ENCODE measurements at places on chromosomes 16 and 17.

DNA sequence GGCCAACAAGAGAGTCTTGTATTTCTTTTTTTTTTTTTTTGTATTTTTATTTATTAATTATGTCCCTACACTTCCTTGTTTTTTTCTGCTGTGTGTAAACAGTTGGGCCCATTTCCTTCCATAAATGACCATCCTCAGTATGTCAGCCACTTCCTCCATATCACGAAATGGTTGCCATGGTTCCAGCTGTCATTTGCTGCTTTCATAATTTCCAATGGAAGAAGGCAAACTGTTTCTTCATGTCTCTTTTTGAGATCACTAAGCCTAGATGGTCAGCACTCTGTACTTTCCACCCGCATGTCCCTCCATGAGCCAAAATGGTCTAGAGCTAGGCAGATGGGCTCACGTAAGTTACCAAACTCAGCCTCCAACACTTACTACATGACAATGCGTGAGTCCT lies 133.5 kb upstream of the FOXF1 start:
- DNase-seq, result no peak

- no peak for DNase-seq
Observed at GRCh38 chr16:72199761-72200337, 27.9 kb upstream of the PMFBP1 start.

DNA sequence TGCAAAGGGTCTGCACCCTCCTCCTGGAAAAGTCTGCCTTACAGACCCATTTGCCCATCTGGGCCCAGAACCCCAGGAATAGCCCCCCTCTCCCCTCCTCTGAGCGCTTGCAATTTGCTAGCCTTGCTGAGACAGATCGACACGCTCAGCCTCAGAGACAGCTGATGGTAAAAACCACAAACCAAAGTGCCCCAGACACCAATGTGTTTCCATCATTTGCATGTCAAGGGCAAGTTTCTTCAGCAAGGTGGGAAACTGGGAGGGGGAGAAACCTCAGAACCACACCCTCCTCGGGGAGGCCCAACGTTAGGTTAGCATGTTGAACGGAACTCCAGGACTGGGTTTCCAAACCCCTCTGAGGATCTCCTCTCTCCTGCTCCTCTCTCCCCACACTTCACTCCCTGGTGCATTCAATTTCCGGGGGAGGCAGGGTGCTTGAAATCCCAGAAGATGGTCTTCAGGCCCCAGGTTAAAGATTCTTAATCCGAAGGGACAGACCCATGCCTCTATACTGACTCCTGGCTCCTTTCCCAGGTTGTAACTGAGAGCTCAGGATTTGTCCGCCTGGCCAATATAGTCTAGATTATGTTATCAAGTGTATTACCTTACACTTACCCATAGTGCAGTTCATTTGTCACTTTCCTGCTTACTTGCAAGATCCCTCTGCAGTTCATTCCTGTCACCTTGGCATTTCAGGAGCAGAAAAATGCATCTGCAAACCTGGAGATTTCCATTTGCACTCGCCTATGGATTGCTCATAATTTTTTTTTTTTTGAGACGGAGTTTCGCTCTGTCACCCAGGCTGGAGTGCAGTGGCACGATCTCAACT lies 1.3 kb upstream of the CUEDC1 start:
- DNase-seq, result no peak

GRCh38 chr16:15587152-15587825 lies 55.7 kb downstream of the MARF1 start:
- DNase-seq, result no peak

DNA sequence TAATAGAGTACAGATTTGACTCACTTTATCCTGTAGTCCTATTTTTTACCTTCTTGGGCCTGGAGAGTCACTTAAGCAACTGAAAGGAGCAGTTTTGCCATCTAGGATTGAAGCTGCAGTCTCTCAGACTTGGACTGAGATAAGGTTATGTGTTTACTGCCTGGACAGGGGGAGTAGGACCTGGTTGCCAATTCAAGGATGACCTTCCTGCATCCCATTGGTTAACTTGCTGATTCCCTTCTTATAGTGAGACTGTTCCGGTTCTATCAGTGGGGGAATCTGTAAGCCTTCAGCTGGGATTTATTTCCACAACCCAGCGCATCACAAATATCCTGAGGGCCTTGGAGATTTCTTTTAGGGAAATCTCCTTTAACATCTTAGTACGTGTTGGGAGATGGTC lies 2.9 kb downstream of the UBN1 start:
- DNase-seq, result no peak

GRCh38 chr16:1452530-1452929 lies 8.2 kb upstream of the CCDC154 start:
- DNase-seq, result no peak

DNA sequence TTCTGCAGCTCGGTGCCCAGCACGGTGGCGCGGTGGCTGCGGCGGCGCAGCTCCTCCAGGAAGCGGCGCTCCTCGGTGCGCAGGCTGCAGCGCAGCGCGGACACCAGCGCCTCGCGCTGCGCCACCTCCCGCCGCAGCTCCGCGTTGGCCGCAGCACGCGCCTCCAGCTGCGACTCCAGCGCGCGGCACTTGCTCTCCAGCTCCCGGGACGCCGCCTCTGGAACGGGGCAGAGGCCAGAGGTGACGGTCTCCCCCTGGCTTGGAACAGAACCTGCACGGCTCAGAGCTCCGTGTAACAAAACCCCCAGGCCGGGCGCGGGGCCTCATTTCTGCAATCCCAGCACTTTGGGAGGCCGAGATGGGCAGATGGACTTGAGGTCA lies 13.2 kb upstream of the CLUH start:
- no peak for DNase-seq

GRCh38 chr17:17433000-17433703 lies 43.6 kb upstream of the MED9 start:
- no peak for DNase-seq

DNA sequence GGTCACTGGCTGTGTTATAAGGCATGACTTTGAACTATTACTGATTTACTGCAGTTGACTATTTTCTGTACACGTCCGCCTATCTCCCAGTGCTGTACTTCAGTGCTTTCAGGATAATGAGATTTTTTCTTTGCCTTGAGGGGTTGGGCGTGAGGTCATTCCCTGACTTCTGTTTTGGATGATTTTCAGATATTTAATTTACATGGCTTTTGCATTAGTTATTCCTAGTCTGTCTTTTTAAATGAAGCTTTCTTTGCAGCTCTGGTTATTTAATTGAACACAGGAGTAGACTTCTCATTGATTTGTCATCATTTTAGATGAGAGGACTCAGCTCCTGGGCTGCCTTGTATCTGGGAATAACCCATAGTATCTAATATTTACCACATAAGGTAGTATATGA lies 23.7 kb downstream of the WIPF2 start:
- no peak for DNase-seq

DNA sequence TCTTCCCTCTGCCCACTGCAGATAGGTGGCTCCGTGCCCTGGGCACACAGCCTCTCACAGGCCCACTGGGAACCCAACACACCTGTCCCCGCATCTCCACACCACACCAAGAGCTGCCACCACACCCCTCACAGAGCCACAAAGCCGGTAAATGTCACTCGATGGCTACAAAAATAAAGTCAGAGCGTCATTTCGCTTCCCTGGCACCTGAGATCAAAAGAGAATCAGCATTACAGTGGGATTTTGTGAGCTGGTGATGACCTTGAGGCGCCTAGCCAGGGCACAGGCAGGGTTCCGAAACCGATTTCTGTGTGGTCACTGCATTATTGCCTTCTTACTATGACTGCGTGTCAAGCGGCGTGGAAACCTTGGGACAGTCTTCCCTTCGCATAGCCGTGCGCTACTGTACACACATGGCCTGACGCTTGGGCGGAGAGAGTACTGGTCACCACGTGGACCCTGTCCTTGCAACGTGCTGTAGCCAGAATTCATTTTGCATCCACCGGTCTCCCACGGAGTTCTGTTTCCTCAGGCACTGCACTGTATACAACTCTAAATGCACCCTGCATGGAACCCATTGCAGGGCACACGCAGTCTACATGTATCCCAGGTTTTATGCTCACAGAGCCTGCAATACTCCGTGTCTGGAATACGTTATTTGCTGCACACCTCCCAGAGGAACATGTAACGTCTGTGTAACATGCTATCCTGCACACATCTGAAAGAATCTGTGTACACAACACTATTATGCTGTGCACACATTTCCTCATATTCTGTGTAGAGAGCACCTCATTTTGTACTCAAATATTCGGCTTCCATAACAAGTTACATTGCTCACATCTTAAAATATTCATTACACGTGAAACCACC lies 5.8 kb upstream of the FOXF1 start:
- no peak for DNase-seq

DNA sequence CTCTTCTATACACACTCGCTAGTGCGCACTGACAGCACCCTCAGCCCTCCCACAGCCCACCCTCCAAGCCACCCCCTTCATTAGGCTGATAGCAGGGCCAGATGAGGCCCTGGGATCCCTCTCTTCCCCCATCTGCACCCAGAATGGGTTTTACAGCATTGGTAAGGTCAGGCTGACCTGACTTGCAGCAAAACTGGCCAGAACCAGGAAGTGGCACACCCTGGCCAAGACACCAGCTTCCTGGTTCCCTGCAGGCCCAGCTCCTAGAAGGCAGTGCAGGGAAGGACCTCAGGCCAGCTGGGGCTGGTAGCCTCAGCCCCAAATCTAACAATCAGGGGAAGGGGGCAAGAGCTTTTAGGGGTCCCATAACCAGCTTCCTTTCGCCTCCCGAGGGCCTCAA lies 50.0 kb upstream of the MRPS23 start:
- DNase-seq, result no peak

GRCh38 chr17:61825448-61826137 lies 37.7 kb downstream of the BRIP1 start:
- DNase-seq, result no peak

DNA sequence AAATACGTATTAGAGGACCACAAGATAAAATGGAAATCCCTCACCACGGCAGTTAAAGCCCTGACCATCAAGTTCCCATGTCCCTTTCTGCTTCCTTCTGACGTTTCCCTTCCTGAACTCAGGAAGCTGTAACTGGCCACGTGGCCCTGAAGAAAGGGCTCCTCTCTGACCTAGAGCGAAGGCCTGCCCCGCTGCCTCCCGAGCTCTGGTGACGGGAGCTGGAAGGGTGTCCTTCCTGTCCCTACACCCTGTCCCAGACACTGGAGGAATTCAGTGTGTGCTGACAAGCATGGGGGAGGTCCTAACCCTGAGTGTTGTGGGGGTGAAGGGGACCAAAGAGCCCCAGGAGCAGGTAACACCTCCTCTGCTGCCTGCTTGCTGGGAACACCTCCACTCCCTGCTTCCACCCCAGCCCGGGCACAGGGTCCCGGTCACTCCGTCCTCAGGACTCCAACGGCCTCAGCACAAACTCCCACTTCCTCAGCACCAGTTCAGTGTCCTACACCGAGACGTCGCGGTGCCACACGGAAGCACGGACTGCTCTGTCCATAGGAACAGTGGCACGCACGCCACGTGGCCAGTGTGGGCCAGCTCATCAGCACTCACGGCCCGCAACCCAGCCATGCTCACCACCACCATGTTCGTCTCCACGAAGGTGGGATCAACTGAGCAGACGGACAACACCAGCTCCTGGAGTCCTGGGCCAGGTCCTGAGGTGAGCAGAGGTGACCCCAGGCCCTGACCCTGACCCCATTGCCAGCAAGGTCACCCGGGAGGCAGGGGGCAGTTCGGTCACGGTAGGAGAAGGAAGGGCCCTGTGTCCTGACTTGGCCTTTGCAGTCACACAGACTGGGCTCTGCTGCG lies 16.9 kb downstream of the TMEM235 start:
- DNase-seq, result no peak

GRCh38 chr16:67547423-67548264 lies 14.7 kb upstream of the CTCF start:
- no peak for DNase-seq
